ENCODE measurements at places on chromosomes 1 and 21.

DNA sequence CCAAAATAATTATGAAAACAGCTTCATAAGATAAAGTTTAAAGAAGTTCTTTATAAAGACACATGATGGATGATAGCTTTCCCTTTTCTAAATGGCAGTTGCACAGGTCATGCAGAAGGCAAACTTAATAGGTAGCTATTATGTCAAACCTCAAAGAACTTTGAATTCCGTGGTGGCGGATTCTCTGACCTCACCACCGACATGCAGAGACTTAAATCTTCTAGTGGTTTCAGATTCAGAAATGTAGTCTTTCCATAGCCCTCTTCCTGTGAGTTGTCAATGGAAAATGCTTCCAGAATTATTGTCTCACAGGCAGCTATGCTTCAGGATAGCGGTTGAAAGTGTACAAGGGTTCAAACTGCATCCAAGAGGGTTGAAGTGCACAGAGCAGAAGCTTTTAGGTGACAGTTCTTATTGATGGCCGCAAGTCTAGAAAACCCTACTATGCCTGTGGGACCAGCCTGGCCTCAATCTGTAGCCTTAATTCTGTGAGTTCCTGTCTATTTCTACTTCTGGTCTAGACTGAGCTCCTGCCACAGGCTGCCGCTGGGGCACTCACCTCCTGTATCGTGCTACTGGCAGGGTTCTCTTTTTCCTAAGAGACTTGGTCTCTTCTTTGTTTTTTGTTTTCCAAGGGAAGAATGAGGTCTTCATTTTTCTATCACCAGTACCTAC, 117.0 kb upstream of the ERRFI1 start:
- DNase-seq = no peak

GRCh38 chr1:42730002-42730401, 10.0 kb downstream of the CLDN19 start:
- no peak for DNase-seq

- DNase-seq = no peak
Observed at GRCh38 chr1:208174200-208174599, 70.0 kb downstream of the PLXNA2 start.

DNA sequence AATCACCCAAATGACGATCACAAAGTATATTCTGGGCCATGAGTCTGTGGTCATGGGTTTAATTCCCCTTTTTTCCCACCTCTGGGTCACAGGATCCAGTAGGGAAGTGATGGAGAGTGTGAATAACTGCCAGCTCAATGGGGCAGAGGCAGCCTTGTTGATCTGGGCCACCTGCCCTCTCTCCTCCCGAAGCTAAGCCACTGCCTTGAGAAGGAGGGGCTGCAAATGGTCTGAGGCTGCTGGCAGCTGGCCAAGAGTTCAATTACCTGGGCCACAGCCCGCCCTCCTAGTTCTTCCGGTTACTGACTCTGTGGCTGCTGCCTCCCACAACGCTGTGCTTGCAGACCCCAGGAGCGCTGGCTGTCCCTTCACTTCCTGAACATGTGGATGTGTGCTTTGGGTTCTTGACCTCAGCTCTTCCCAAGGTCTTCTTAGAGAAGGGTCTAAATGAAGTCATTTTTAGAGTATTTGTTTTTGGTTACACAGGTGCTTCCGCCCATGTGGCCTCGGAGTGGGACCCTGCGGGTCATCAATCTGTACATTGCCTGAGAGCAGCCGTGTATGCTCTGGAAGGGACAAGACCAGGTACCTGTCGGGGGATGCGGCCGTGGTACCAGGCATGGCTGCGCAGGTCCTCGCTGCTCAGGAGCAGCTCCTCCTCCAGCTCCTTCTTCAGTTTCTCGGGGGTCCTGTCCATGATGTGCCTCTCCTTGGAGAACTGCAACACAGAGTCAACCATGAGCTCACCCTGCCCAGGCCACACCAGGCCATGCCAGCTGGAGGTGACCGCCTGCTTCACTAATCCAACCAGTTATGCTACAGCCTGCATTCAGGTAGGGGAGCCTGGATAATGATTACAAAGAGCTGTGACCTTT, 89.7 kb downstream of the BCAR3 start:
- DNase-seq = peak; percentile 71

- no peak for DNase-seq
Observed at GRCh38 chr1:190373705-190374336, 103.8 kb downstream of the BRINP3 start.

GRCh38 chr1:108077991-108078390, 113.0 kb upstream of the VAV3 start:
- DNase-seq = no peak
